Activated T-helper 1 cell treated with Interleukin-2 at 50 U/mL for 16 hours (primary cell): ENCODE measurements at places on chromosomes 7 and 10.

DNA sequence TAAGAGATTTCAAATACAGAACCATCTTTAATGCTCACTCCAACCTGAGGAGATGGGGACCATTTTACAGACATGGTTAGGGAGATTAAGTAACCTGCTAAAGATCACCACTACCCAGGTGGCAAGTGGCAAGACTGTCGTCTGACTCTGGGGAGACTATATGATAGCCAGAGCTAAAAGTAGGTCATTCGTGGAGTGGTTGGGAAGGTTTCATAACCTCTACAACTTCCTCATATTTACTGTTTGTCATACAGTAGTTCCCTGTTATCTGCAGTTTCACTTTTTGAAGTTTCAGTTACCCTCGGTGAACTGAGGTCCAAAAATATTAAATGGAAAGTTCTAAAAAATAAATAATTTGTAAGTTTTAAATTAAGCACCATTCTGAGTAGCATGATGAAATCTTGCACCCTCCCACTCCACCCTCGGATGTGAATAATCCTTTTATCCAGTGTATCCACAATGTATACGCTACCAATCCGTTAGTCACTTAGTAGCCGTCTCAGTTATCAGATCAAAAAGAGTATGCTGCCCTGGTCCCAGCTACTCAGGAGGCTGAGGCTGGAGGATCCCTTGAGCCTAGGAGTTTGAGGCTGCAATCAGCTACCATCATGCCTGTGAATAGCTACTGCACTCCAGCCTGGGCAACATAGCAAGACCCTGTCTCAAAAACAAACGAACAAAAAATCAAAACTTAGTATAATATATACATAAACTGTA is 14.9 kb upstream of the LGI1 start:
- DNase-seq, result no peak

DNA sequence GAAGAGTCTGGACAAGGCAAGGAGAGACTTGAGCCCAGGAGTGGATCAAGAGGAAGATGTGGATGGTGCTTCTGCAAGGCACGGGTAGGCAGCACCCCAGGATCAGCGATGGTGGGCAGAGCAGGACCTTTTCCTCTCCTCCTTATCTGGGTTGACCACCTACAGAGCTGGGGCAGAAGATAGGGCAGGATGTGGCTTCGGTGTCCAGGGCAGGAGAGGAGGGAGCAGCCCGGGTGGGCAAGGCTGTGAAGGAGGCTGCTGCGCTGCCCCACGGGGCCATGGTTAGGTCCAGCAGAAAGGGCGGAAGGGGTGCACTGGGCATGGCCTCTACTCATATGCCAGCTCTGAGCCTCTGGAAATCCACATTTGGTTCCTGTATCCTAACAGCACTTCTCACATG is 20.0 kb upstream of the PARP12 start:
- no peak for DNase-seq

DNA sequence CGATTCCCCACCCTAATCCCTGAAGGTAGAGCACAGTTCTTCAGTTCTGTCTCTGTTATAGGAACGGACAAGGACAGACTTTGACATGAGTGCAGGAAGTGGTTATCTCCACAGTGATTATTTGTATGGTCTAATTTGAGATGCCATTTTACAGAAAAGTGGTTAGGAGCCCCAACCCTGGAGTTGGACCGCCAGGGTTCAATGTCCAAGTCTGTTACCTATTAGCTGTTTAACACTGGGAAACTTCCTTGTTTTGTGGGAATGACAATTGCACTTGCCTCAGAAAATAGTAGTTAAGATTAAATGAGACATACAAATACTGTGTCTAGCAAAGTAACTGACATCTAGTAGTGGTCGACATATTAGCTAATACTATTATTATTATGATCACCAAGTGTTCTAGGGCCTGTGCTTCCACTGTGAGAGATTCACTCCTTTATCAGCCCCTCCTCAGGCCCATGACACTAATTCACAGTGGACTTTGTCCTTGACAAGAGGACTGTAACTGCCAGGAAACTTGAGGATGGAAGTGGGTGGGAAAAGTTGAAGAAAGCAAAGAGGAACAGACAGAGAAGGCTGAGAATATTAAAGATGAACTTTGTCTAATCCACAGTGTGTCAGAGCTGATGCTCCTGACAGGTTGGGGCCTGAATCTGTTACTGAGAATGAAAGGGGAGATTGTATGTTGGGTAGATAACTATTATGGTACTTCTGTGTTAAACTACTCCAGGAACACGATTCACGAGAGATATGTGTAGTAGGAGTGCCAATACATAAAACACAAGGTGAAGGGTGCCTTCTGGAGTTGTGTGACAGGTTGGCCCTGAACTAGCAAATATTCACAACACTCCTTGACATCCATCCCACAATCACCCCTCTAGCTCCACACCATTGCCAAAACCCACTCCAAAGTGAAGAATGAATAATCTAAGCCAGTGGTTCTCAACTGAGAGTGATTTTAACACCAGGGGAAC is 66.4 kb downstream of the TAC1 start:
- DNase-seq, result no peak

DNA sequence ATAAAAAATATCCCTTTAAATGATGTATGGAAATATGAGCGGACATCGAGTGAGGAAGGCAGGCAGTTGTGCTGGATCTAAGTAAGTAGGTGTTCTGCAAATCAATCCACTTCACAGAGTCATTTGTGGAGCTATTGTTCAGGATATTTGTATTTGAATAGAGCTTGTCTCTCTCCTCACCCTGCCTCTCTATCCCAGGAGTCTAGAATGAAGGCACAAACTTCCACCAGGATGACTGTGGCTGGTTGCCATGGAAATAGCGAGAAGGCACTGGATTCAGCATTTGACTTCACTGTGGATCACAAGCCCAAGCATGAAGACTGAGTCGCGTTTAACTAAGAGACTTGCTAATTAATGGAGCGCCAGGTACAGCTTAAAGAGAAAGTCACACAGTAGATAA is 53.2 kb downstream of the NPY start:
- no peak for DNase-seq

GRCh38 chr7:157795199-157795598 is 458.4 kb downstream of the DNAJB6 start:
- DNase-seq, result no peak

- no peak for DNase-seq
These were observed 26.0 kb downstream of the GSDME start for GRCh38 chr7:24731313-24731712.

- DNase-seq, result no peak
These were observed 12.4 kb upstream of the PTPN12 start for GRCh38 chr7:77524731-77525130.

- no peak for DNase-seq
These were observed 262.8 kb downstream of the BBS9 start for GRCh38 chr7:33392148-33392547.

DNA sequence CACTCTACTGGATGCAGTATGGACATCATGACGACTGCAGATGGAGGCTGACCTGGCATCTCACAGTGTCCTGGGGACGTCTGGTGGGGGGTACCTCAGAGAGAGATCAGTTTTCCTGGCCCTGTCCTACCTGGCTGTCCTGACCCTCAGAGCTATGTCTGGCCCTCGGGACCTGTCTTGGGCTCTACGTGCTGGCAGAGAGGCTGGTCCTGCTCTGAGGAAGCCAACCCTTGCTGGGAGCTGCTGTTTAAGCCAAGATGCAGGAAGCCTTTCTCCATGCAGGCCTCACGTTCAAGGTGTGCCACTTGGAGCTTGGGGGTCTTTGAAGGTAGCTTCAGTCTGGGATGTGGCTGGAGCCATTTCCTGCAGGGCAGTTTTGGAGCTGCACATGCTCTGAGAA is 42.1 kb upstream of the CXCL12 start:
- no peak for DNase-seq

DNA sequence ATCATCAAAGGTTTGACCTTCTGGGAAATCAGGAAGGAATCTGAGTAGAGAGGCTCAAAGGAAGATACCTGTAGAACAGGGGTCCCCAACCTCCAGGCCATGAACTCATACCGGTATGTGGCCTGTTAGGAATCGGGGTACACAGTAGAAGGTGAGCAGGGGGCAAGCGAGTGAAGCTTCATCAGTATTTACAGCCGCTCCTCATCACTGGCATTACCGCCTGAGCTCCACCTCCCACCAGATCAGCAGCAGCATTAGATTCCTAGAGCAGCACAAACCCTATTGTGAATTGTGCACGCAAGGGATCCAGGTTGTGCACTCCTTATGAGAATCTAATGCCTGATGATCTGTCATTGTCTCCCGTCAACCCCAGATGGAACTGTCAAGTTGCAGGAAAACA is 158.5 kb upstream of the CACNA2D1 start:
- no peak for DNase-seq

DNA sequence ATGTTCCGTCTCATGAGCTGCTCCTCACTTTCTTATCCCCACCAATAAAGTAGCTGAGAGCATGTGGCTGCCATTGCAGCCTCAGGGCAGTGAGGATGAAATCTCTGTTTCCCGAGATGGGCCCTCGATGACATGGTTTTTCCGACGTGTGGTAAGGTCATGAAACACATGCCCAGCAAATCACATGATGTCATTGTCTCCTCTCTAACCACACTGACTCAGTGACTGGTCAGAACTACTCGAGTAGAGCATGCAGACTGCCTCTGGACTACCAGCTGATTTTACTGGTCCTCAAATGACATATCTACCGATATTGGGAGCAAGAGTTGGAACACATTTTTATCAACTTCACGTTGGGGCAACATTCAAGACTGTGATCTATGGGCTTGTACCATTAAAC is 786.1 kb downstream of the CNTNAP2 start:
- no peak for DNase-seq

DNA sequence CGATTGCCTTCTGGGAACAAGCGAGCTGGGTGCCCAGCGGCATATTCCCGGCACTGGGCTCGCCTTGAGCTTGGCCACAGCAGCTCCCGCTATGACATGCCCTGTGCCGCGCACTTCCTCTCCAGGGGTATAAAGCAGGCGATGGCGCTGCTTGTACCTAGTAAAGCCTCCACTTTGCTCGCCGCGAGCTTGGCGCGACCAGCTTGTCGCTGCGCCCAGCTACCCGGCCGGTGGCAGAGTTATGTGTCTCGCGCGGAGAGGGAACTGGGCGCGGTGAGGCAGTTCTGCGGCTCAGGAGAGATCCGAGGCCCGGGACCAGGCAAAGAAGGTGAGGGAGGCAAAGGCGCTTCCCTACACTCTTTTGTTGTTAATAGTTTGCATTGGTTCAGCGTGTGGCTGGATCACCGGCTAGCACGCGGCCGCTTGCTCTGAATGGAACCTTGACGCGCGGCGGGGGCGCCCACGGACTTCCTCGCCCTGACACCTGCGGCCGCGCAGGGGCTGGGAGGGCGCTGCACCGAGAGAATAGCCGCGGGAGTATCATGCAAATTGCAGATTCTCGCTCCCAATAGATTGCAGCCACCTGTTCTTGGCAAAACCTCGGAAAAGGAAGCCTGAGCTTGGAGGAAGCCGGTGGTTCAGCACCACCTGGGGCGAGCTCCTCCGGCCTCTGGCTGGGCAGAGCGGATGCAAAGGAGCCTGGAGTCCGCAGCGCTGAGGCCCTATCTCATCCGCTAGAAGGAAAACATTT is 3.0 kb upstream of the BUB3 start:
- DNase-seq, result no peak

GRCh38 chr10:97426776-97427570 is 982 bp downstream of the PGAM1 start:
- no peak for DNase-seq

DNA sequence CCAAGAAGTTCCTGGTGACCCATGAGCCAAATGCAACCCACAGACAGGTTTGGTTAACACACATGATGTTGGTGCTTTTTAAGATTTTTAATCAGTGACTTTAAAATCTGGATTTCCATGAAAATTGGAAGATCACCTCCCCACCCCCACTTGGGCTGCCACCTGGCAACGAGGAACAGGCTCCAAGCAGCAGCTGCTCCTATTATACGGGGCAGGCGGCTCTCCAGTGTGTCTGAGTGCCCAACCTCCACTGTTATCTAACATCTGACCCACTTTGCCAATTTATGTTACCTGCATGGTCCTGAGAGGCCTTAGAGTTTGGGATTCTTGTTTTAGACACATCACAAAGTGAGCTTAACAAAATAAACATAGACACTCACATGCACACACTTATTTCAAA is 56.4 kb downstream of the SGMS1 start:
- DNase-seq, result no peak

GRCh38 chr7:72028267-72028666 is 383.9 kb downstream of the CALN1 start:
- DNase-seq, result no peak

- no peak for DNase-seq
These were observed 35.6 kb upstream of the PDLIM1 start for GRCh38 chr10:95326396-95326795.

GRCh38 chr7:30598121-30598876 is 3.6 kb downstream of the GARS1 start:
- no peak for DNase-seq

GRCh38 chr10:126685756-126686155 is 15.3 kb upstream of the C10orf90 start:
- DNase-seq, result no peak

GRCh38 chr7:131374821-131375220 is 47.1 kb downstream of the MKLN1 start:
- DNase-seq, result no peak
